ENCODE measurements at places on chromosomes 16 and 17. TPM values are rescaled to one million over a fixed set of nuclear protein-coding genes. Genes with fewer than 3 reads are reported as not detected.
A peak's percentile ranks its signal among the peaks of the same experiment; 100 is the strongest.

The CCL17 gene
- not detected for total RNA-seq

The KAT7 gene
- 99.7 TPM for total RNA-seq

The OR1A1 gene
- total RNA-seq, result not detected

The SPIRE2 gene
- total RNA-seq, result 0.67 TPM

The CETP gene
- 0.25 TPM for total RNA-seq

The G6PC1 gene
- 0.20 TPM for total RNA-seq

DNA sequence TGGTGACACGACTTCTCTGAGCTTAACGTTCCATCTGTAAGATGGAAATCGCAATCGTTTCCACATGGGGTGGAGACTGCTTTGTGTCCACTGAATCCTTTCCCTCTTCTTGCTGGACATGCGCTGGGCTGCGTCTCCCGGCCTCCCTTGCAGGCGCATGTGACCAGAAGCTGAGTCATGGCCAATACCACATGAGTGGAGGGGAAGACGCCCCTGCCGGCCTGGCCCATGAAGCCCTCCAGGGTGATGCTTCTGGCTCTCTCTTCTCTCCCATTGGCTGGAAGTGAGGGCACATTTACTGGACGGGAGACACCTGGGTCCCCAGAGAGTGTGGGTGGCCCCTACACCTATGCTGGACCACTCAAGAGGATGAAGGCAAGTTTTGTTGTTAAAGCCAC is 71.1 kb downstream of the DYNLRB2 start:
- peaks cover 4% of the 10 kb centered on the region for H3K4me1 ChIP-seq
- DNase-seq, result no peak
- H3K36me3 ChIP-seq, result no peaks in the 10 kb centered on the region
- H3K27ac ChIP-seq, result no peak overlapping the region
- H3K4me3 ChIP-seq, result no peak overlapping the region

- DNase-seq, result no peak
- no peaks in the 10 kb centered on the region for H3K4me1 ChIP-seq
- H3K36me3 ChIP-seq, result no peaks in the 10 kb centered on the region
- H3K4me3 ChIP-seq, result peak overlapping the region; percentile 21
- H3K27ac ChIP-seq, result no peak overlapping the region
Measured at GRCh38 chr16:49858200-49859124, 2.5 kb upstream of the ZNF423 start.

DNA sequence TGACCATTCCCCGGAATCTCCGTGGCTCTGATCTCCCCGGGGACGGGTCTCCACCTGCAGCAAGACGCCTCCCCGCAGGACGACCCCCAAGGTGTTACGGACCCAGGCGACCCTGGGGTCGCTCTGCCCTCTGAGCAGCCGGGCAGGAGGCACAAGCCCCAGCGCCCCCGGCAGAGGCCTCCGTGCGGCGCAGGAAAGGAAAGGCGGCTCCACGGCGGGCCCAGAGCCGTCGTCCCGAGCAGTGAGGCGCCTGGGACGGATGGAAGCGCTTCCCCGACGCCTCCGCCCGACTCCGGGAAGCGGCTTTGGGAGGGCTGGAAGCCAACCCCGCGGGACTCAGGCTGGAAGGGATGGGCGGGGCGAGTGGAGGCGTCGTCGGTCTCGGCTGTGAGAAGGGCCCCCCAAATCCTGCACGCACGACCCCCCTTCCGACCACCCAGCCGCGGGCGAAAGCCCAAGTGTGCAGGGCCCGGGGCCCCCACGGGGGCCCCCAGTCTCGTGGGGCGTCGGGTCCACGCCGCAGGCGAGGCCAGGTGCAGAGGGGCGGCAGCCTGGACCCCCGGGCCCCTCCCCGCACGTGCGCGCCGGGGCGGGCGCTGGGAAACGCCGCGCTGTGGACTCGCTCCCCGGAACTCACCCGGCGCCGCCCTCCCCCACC is 32.7 kb upstream of the RPH3AL start:
- no peak overlapping the region for H3K27ac ChIP-seq
- H3K27me3 ChIP-seq, result no peaks in the 10 kb centered on the region
- peak overlapping the region; percentile 53 for H3K4me3 ChIP-seq

DNA sequence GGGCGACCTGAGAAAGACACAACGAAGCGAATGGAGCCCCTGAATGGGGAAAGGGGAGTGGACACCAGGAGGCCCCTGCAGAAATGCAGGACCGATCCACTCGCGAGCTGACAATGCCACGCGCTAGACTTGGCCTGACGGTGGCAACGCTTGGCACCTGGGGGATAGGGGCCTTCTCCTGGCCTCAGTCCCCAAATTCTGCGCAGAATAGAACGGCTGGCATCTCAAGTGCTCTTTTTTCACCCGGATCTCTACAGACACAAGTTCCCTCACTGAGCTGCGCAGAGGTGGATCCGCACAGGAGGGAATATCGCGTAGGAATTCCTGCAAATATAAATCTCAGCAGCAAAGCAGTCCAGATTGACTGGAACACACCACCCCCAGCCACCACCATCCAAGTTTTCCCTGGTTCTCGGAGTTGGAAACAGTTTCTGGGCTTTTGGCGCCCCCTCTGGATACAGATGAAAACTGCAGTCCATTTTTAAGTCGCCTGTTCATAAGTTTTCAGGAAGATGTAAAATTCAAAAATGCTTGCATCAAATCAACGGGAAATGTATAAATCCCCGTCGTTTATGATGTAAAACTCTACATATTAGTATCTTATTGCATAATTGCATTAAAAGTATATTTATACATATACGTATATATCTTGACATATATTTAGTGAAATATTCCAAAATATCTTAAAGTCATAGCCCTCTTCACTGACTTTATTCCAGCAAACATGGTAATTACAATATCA is 2.3 kb upstream of the SOX9 start:
- no peak for DNase-seq
- H3K4me1 ChIP-seq, result peaks cover 26% of the 10 kb centered on the region
- H3K4me3 ChIP-seq, result no peak overlapping the region
- no peaks in the 10 kb centered on the region for H3K36me3 ChIP-seq
- no peak overlapping the region for H3K27ac ChIP-seq

GRCh38 chr16:16080465-16081065 is 131.1 kb downstream of the ABCC1 start:
- DNase-seq, result no peak
- peaks cover 65% of the 10 kb centered on the region for H3K36me3 ChIP-seq
- H3K4me3 ChIP-seq, result no peak overlapping the region
- no peaks in the 10 kb centered on the region for H3K4me1 ChIP-seq

- H3K4me1 ChIP-seq, result peaks cover 7% of the 10 kb centered on the region
- H3K36me3 ChIP-seq, result no peaks in the 10 kb centered on the region
- no peak overlapping the region for H3K27ac ChIP-seq
- no peak overlapping the region for H3K4me3 ChIP-seq
Measured at GRCh38 chr17:75093548-75094158, 5.9 kb downstream of the SLC16A5 start.

GRCh38 chr17:9204637-9205329 is 183.5 kb downstream of the NTN1 start:
- no peaks in the 10 kb centered on the region for H3K36me3 ChIP-seq
- no peak for DNase-seq
- no peak overlapping the region for H3K27ac ChIP-seq
- no peak overlapping the region for H3K4me3 ChIP-seq

GRCh38 chr17:79146562-79146961 is 71.9 kb downstream of the ENGASE start:
- H3K36me3 ChIP-seq, result no peaks in the 10 kb centered on the region
- H3K4me1 ChIP-seq, result no peaks in the 10 kb centered on the region
- no peak for DNase-seq
- H3K27ac ChIP-seq, result no peak overlapping the region

GRCh38 chr17:61639818-61640217 is 48.8 kb upstream of the NACA2 start:
- peaks cover 10% of the 10 kb centered on the region for H3K27me3 ChIP-seq
- no peaks in the 10 kb centered on the region for H3K36me3 ChIP-seq
- no peak overlapping the region for H3K27ac ChIP-seq
- no peaks in the 10 kb centered on the region for H3K4me1 ChIP-seq
- DNase-seq, result no peak

- H3K27me3 ChIP-seq, result no peaks in the 10 kb centered on the region
- peaks cover 7% of the 10 kb centered on the region for H3K4me1 ChIP-seq
- H3K36me3 ChIP-seq, result peaks cover 21% of the 10 kb centered on the region
- DNase-seq, result no peak
- H3K27ac ChIP-seq, result no peak overlapping the region
Measured at GRCh38 chr17:79084291-79085153, 9.9 kb downstream of the ENGASE start.

GRCh38 chr16:21590796-21591195 is 8.6 kb upstream of the METTL9 start:
- H3K27me3 ChIP-seq, result no peaks in the 10 kb centered on the region
- H3K4me3 ChIP-seq, result no peak overlapping the region
- H3K36me3 ChIP-seq, result no peaks in the 10 kb centered on the region

GRCh38 chr17:64025732-64026294 is 5.4 kb upstream of the ICAM2 start:
- peaks cover 71% of the 10 kb centered on the region for H3K4me1 ChIP-seq
- no peaks in the 10 kb centered on the region for H3K27me3 ChIP-seq
- peak overlapping the region; percentile 7 for H3K4me3 ChIP-seq
- H3K27ac ChIP-seq, result peak overlapping the region; percentile 98
- DNase-seq, result peak; percentile 95

- H3K36me3 ChIP-seq, result peaks cover 24% of the 10 kb centered on the region
- no peak overlapping the region for H3K27ac ChIP-seq
- no peak overlapping the region for H3K4me3 ChIP-seq
- H3K27me3 ChIP-seq, result no peaks in the 10 kb centered on the region
- no peaks in the 10 kb centered on the region for H3K4me1 ChIP-seq
- DNase-seq, result no peak
Measured at GRCh38 chr16:69669577-69669976, 56.8 kb downstream of the NQO1 start.

DNA sequence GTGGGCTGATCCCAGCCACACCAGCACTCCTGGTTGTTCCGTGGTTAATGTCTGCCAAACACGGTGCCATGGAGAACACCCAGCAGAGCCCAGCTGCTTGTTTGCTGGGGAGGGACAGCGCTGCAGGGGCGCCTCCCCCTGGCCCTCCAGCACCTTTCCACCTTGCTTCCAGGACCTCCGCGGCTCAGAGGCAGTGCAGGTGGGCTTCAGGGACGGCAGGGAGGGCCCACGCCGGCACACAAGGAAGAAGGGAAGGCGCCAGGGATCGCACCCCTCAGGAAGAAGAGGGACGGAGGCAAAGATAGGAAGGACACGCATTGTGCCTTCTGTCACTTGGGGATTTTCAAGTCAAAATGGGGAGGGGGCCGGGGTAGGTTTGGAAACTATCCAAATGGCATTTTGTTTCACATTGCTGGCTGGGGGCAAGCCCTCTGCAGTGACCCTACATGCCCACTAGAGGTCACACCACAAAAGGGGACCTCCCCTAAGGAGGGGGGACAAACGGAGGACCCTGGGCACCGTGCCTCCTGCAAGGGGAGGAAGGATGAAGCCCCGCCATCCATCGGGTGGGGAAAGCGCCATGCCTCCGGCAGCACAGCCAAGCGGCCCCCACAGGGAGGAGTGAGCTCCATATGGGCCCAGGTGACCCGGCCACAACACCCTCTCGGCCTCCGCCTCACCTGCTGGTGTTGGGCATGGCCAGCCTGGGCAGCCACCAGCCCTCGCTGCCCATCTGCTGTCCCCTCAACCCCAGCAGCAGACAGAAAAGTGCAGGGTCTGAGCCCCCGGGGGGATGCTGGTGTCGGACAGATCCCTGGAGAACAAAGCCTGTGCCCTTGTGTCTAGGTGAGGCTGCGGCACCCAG is 7.5 kb upstream of the C16orf95 start:
- H3K4me3 ChIP-seq, result no peak overlapping the region
- no peaks in the 10 kb centered on the region for H3K27me3 ChIP-seq
- H3K36me3 ChIP-seq, result peaks cover 7% of the 10 kb centered on the region
- H3K27ac ChIP-seq, result no peak overlapping the region
- DNase-seq, result peak; percentile 51
- H3K4me1 ChIP-seq, result no peaks in the 10 kb centered on the region

GRCh38 chr17:64974750-64975317 is 55.6 kb upstream of the LRRC37A3 start:
- peaks cover 29% of the 10 kb centered on the region for H3K4me1 ChIP-seq
- H3K4me3 ChIP-seq, result peak overlapping the region; percentile 62
- no peak for DNase-seq

- peaks cover 3% of the 10 kb centered on the region for H3K4me1 ChIP-seq
- DNase-seq, result no peak
- no peaks in the 10 kb centered on the region for H3K36me3 ChIP-seq
- H3K27me3 ChIP-seq, result no peaks in the 10 kb centered on the region
Measured at GRCh38 chr16:12459391-12460063, 344.2 kb downstream of the CPPED1 start.

GRCh38 chr17:81635973-81636504 is 873 bp downstream of the NPLOC4 start:
- H3K27ac ChIP-seq, result peak overlapping the region; percentile 39
- peaks cover 30% of the 10 kb centered on the region for H3K4me1 ChIP-seq
- H3K4me3 ChIP-seq, result peak overlapping the region; percentile 87
- peaks cover 3% of the 10 kb centered on the region for H3K36me3 ChIP-seq
- H3K27me3 ChIP-seq, result no peaks in the 10 kb centered on the region

GRCh38 chr17:73822371-73822770 is 178.1 kb upstream of the SDK2 start:
- H3K4me1 ChIP-seq, result peaks cover 6% of the 10 kb centered on the region
- H3K4me3 ChIP-seq, result no peak overlapping the region
- H3K36me3 ChIP-seq, result no peaks in the 10 kb centered on the region

GRCh38 chr17:7561028-7561575 is 617 bp upstream of the SENP3 start:
- H3K27me3 ChIP-seq, result no peaks in the 10 kb centered on the region
- H3K36me3 ChIP-seq, result peaks cover 32% of the 10 kb centered on the region
- peak; percentile 68 for DNase-seq
- peak overlapping the region; percentile 91 for H3K27ac ChIP-seq

DNA sequence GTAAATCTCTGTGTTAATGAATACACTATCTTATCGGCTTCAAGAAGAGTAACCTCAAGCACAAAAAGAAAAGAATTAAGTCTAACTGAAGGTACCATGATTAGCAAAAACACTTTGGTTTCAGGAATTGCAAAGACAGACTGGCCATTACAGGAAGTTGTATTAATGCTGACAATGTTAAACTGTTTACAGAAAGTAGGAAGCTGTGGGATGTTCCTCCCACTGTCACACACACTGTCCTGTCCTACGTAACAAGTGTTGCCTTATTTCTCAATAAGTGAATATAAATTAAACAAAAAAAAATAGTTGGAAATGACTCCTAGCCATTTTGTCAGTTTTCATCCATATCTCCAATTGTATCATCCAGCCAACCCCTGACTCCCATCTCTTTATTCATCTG is 8.6 kb downstream of the GNA13 start:
- H3K4me1 ChIP-seq, result peaks cover 17% of the 10 kb centered on the region
- H3K27ac ChIP-seq, result peak overlapping the region; percentile 63
- peaks cover 52% of the 10 kb centered on the region for H3K36me3 ChIP-seq
- H3K4me3 ChIP-seq, result no peak overlapping the region

GRCh38 chr16:1759511-1759910 is 11.8 kb downstream of the NME3 start:
- peaks cover 24% of the 10 kb centered on the region for H3K36me3 ChIP-seq
- DNase-seq, result no peak
- no peak overlapping the region for H3K27ac ChIP-seq
- no peak overlapping the region for H3K4me3 ChIP-seq
- H3K27me3 ChIP-seq, result no peaks in the 10 kb centered on the region
